Activated T-cell treated with anti-CD3 and anti-CD28 coated beads, Interleukin-2, amount 50 U/mL, for 72 hours (primary cell): ENCODE measurements at places on chromosomes 7 and 10. TPM values are rescaled to one million over a fixed set of nuclear protein-coding genes. Genes with fewer than 3 reads are reported as not detected.

TRAPPC14 gene
- 28.8 TPM for total RNA-seq

NPY4R2 gene
- total RNA-seq, result not detected

HTRA1 gene
- total RNA-seq, result not detected

KDM7A gene
- 28.1 TPM for total RNA-seq

MLLT10 gene
- total RNA-seq, result 46.0 TPM

GIMAP4 gene
- 114 TPM for total RNA-seq

TSPAN15 gene
- 1.8 TPM for total RNA-seq

TSPAN12 gene
- total RNA-seq, result 0.19 TPM

NUPR2 gene
- total RNA-seq, result 0.58 TPM

GRID2IP gene
- total RNA-seq, result 0.28 TPM

CCDC3 gene
- total RNA-seq, result 1.5 TPM

GNGT1 gene
- total RNA-seq, result not detected

FEZF1 gene
- not detected for total RNA-seq

CYP26C1 gene
- total RNA-seq, result 0.05 TPM

UPK3B gene
- total RNA-seq, result 3.2 TPM

INA gene
- total RNA-seq, result 0.23 TPM

TMEM139 gene
- total RNA-seq, result 1.3 TPM

SYT15 gene
- total RNA-seq, result not detected

GPNMB gene
- total RNA-seq, result 1.1 TPM

ANXA8 gene
- not detected for total RNA-seq

LRRC61 gene
- 37.3 TPM for total RNA-seq

OR6B1 gene
- not detected for total RNA-seq

GPER1 gene
- total RNA-seq, result 0.24 TPM

STEAP1B gene
- 0.39 TPM for total RNA-seq

C10orf53 gene
- total RNA-seq, result not detected

TRIM4 gene
- total RNA-seq, result 34.9 TPM

PTPRN2 gene
- 0.79 TPM for total RNA-seq
